ENCODE measurements at places on chromosomes 4 and X.
A peak's percentile ranks its signal among the peaks of the same experiment; 100 is the strongest.

- DNase-seq, result no peak
Measured at GRCh38 chr4:2822461-2823300, 21.0 kb upstream of the ADD1 start.

GRCh38 chrX:9882669-9883446, 84.3 kb upstream of the CLDN34 start:
- no peak for DNase-seq

DNA sequence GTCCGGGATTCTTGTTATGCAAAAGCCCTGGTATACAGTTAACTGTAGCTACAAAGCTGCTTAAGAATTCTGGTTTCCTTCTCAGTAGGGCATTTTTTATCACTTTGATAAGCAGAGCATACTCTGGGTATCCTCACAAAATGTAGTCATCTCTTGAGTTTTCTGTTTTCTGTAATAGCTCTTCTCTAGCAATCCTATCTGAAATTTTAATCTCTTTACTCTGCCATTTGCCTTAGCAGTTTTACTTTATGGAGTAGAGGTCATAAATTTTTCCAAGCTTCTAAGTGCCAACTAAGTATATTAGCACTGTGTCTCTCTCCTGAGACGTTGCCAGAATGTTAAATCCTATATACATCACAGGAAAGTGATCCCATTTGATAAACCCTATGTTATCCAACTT, 28.0 kb upstream of the BANK1 start:
- no peak for DNase-seq

DNA sequence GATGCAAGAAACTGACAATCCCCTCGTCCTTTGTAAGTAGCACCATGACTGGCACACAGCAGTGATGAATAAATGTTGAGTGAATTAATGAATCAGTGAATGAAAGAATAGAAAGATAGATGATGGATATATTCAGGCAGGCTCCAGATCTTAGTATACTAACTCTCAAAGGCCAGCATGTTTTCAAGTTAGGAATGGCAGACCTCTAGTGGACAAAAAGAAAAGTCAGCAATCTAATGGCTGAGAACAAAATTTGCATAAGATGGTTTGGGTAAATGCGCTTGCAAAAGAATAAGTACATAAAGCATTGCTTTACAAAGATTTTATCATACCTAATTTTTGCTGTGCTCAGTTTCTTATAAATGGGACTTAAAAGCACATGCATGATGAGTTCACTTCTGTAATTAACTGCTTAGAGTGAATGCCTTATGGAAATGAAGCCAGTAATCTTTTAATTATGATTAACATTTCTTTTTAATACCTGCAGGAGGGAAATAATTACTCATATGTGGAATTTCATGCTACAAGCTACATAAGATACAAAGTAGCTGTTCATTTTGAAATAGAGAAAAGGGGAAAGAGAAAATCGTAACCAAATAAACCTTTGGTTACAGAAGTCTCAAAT, 126.9 kb upstream of the GPRIN3 start:
- DNase-seq, result peak; percentile 43

DNA sequence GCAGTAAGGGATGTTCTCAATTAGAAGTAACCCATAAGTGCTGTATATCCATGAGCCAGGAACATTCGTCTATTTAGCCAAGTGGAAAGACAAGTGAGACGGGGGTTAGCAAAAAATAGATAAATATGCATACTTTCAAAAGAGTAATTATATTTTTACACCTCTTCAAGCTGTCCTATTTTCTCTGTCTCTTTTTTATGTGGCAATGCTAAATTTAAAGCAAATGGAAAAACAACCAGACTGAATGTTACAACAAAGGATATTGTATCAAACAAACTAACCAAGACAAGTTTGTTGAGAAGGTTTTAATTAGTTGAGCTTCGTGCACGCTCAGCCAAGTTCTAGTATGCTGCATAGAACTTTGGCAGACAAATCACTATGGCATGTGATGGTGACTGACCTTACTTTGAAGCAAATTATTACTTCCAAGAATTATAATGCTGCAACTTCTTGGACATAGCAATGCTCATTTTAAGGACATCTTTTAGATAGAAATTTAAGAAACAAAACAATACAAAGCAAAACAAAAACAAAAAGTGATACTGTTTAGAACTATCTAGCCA, 61.4 kb upstream of the TMEM150C start:
- DNase-seq, result no peak

DNA sequence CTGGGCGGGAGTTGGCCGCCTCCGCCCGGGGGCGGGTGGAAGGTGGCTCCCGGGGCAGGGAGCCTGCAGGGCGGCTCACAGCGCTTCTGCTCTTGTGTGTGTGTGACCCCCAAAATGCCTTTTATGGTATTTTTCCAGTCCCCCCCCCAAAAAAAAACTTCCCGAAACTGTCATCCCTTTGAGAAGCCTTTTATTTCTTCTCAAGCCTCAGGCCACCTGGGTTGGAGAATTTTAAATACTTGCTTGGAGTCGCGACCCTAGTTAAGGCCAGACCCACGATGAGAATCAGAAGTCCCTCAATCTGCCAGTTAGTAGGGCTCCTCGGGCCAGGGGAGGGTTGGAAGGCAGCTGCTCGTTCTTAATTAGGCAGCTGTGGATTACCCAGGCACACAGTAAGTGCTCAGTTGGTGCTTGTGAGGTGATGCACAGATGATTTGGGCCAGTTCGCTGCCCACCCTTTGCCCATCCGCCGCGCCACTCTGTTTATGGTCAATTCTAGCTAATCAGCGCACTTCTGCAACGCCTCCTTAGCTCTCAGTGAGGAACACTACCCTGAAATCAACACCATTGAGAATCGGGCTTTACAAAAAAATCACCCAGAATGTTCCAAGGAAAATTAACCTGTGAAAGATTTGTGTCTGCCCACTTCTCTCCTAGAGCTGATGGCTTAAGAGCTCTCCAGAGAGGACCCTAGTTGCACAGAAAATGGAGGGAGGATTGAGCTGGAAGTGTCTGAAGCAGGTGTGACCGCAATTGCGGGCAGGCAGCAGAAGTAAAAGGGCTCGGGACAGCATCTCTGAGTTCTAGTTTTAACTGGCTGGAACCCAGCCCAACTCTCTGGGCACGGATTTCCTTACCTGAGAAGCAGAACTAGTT, 648 bp upstream of the SCD5 start:
- peak; percentile 5 for DNase-seq
